ENCODE measurements at places on chromosomes 5 and 9. TPM values are rescaled to one million over a fixed set of nuclear protein-coding genes. Genes with fewer than 3 reads are reported as not detected.
A peak's percentile ranks its signal among the peaks of the same experiment; 100 is the strongest.

PALM2AKAP2 gene
- total RNA-seq, result 0.62 TPM

RGS14 gene
- total RNA-seq, result 24.2 TPM

SPATA31D4 gene
- total RNA-seq, result 0.51 TPM

CD180 gene
- total RNA-seq, result 0.18 TPM

- H3K27ac ChIP-seq, result no peak overlapping the region
- no peaks in the 10 kb centered on the region for H3K4me1 ChIP-seq
- no peak overlapping the region for H3K4me3 ChIP-seq
Observed at GRCh38 chr9:78430387-78430786, 133.5 kb downstream of the PSAT1 start.

DNA sequence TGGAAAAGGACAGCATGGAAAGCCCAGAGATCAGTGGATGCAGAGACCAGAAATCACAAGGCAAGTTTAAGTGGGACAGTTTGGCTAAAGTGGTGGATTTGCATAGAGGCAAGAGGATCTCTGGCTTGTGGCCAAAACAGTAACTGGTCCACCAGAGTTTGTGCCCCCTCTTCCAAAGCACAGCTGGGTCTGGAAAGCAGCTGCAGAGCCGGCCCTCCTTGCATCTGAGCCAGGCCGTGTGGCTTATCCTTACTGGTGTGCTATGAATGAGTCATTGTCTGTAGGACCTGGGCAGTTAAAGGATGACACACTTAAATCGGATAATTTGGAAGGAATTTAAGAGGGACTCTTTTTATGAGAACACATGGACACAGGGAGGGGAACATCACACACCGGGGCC, 146.6 kb downstream of the PIP5K1B start:
- no peaks in the 10 kb centered on the region for H3K4me1 ChIP-seq
- no peak overlapping the region for H3K4me3 ChIP-seq
- H3K36me3 ChIP-seq, result no peaks in the 10 kb centered on the region

DNA sequence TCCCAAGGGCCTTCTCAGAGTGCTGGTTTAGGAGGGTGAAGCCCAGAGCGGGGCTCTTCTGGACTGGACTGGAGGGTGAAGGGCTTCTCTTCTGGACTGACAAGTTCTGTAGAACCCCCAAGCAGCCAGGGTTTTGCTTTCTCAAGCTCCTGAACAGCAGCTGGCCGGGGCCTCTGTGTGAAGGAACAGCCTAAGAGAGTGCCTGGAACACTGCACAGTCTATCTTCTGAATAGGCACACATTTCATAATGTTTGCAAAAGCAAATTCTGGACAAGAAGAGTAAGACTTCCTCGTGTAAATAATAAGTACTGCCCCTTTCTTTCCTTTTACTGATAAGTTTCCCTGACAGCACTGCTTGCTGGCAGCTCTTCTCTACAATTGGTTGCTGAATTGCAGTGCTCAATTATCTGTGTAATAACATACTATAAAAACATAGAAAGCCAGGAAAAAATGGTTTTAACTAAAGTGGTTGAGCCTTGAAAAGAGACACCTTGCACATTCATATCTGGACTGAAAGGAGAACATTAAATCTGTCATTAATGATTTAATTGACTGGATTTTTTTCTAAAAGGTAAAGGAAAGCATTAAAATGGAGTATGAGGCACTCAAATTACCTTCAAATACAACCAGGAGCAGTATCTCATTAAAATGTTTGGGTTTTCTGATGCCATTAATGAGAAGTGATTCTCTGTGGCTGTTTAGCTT, 20.5 kb downstream of the MAST4 start:
- no peak overlapping the region for H3K4me3 ChIP-seq
- H3K36me3 ChIP-seq, result no peaks in the 10 kb centered on the region
- H3K4me1 ChIP-seq, result no peaks in the 10 kb centered on the region
- H3K27ac ChIP-seq, result peak overlapping the region; percentile 18
- no peaks in the 10 kb centered on the region for H3K27me3 ChIP-seq
- peak; percentile 18 for DNase-seq

DNA sequence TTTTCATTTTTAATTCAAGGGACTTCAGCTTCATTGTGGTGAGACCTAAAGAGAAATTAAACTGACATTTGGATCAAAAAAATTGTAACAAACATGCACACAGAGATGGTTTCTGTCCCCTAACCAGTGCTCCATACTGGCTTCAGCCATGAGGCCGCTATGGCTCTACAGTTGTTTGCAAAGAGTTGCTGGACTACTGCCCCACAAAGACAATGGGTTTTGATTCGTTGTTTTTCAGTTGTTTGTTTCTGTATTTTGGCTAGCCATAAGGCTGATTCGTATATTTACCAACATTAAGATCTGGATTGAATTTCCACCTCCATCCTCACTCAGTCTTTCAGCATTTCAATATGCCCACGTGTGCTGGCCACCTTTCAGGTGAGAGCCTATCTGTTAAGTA, 163.7 kb upstream of the KIF2A start:
- H3K36me3 ChIP-seq, result no peaks in the 10 kb centered on the region
- no peak for DNase-seq
- peaks cover 6% of the 10 kb centered on the region for H3K4me1 ChIP-seq
- H3K4me3 ChIP-seq, result no peak overlapping the region
- no peak overlapping the region for H3K27ac ChIP-seq
- no peaks in the 10 kb centered on the region for H3K27me3 ChIP-seq

- no peaks in the 10 kb centered on the region for H3K4me1 ChIP-seq
- no peak for DNase-seq
- H3K27ac ChIP-seq, result no peak overlapping the region
- H3K36me3 ChIP-seq, result no peaks in the 10 kb centered on the region
- no peak overlapping the region for H3K4me3 ChIP-seq
Observed at GRCh38 chr9:74293479-74293878, 203.7 kb upstream of the RORB start.

- H3K4me1 ChIP-seq, result no peaks in the 10 kb centered on the region
- DNase-seq, result peak; percentile 20
- no peak overlapping the region for H3K4me3 ChIP-seq
- no peak overlapping the region for H3K27ac ChIP-seq
- no peaks in the 10 kb centered on the region for H3K27me3 ChIP-seq
Observed at GRCh38 chr9:113152699-113153098, 1.9 kb downstream of the SLC31A2 start.

DNA sequence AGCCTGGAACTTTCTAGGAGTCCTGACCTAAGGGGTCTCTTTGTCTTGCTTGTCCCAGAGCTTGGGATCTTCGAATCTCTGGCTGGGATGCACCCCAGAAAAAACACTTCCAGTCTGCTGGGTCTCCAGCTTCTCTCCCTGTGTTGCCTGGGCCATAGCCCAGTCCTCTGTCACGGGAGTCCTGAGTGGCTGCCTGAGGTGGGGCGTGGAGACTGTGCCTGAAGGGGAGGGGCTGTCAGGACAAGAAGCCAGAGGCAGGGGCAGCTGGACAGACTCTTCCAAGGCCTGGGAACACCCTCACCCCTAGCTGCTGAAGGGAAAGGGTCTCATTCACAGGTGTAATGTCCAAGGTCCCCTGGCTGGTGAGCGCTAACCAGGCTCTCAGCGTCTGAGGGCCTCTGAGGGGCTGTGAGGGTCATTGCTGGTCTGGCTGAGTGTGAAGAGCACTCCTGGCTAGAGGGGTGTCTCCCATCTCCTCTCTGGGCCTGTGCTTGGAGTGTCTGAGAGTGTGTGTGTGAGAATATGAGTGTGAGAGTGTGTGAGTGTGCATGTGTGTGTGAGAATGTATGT, 20.4 kb upstream of the COL27A1 start:
- DNase-seq, result no peak
- no peaks in the 10 kb centered on the region for H3K4me1 ChIP-seq
- no peak overlapping the region for H3K27ac ChIP-seq

- H3K4me3 ChIP-seq, result no peak overlapping the region
- DNase-seq, result no peak
- H3K4me1 ChIP-seq, result no peaks in the 10 kb centered on the region
- no peaks in the 10 kb centered on the region for H3K27me3 ChIP-seq
Observed at GRCh38 chr9:137918331-137919094, 40.9 kb downstream of the CACNA1B start.

- H3K36me3 ChIP-seq, result no peaks in the 10 kb centered on the region
- no peak overlapping the region for H3K4me3 ChIP-seq
- H3K27ac ChIP-seq, result no peak overlapping the region
- H3K4me1 ChIP-seq, result no peaks in the 10 kb centered on the region
- no peaks in the 10 kb centered on the region for H3K27me3 ChIP-seq
Observed at GRCh38 chr9:89803403-89803802, 198.6 kb downstream of the GADD45G start.
